Fibroblast of mammary gland (primary cell): ENCODE measurements at places on chromosomes 6 and 20.

- no peak for DNase-seq
Observed at GRCh38 chr6:18352842-18353241, 34.3 kb upstream of the RNF144B start.

- DNase-seq: peak; percentile 76
Observed at GRCh38 chr20:33983371-33983770, 10.3 kb upstream of the RALY start.

GRCh38 chr6:114534813-114535212 lies 192.0 kb upstream of the HS3ST5 start:
- DNase-seq: no peak

- DNase-seq: peak; percentile 44
Observed at GRCh38 chr6:137830511-137830911, 36.5 kb upstream of the TNFAIP3 start.
